ENCODE measurements at places on chromosomes 2 and 18.

GRCh38 chr18:48533340-48534070, 5.3 kb upstream of the CTIF start:
- DNase-seq = no peak

GRCh38 chr18:36826556-36826955, 2.2 kb downstream of the TPGS2 start:
- DNase-seq = no peak

GRCh38 chr18:23532848-23533247, 29.5 kb downstream of the RMC1 start:
- DNase-seq = no peak

GRCh38 chr2:196208915-196209314, 37.5 kb upstream of the STK17B start:
- no peak for DNase-seq

DNA sequence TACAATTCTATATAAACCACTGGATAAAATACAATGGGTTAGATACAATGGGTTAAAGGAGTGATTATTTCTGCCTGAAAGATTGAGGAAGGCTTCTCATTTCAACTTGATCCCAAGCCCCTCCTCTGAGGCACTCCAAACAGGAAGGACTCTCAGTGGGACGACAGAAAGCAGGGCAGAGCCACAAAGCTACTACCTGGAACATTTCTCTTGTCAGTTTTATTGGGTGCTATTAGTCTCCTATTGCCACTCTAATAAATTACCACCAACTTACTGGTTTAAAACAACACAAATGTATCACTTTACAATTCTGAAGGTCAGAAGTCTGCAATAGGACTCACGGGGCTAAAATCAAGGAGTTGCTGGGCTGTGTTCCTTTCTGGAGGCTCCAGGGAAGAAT, 146.7 kb downstream of the MREG start:
- no peak for DNase-seq

GRCh38 chr2:138504546-138505235, 3.1 kb downstream of the SPOPL start:
- no peak for DNase-seq

Measured in NCI-H1694 treated with DMSO at 0.1 percent for 48 hours (cell line).